ENCODE measurements at places on chromosomes 2 and 18.

GRCh38 chr2:218418717-218419458 is at the start of gene VIL1:
VIL1 (plus strand) TSS chr2:218419123; CDS start chr2:218423779, 4,656 bp downstream.
- DNase-seq, result no peak

DNA sequence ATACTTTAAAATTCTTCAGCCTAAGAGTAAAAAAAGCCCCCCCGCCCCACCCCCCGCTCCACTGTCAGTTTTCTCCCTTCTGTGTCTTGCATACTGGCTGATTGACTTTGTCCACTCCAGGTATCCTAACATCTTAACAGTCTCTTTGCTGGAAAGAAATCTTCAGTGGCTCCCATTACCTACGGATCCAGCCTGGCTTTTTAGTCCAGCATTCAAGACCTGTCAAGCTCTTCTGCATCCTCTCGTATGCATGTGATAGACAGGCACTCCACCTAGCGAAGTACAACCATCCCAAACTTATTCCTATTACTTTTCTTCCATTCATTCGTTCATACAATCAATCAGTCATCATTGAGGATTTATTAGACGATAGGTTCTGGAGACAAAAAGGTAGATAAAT is 288.1 kb downstream of the MYCN start:
- no peak for DNase-seq

GRCh38 chr2:65025453-65026123 is 30.6 kb upstream of the CEP68 start:
- DNase-seq, result no peak

- no peak for DNase-seq
Observed at GRCh38 chr2:122481244-122481622, 725.8 kb downstream of the TSN start.

- DNase-seq, result peak; percentile 37
Observed at GRCh38 chr18:46555724-46556123, 101.3 kb downstream of the LOXHD1 start.

GRCh38 chr2:147665105-147665504 is 179.7 kb upstream of the ACVR2A start:
- DNase-seq, result no peak

DNA sequence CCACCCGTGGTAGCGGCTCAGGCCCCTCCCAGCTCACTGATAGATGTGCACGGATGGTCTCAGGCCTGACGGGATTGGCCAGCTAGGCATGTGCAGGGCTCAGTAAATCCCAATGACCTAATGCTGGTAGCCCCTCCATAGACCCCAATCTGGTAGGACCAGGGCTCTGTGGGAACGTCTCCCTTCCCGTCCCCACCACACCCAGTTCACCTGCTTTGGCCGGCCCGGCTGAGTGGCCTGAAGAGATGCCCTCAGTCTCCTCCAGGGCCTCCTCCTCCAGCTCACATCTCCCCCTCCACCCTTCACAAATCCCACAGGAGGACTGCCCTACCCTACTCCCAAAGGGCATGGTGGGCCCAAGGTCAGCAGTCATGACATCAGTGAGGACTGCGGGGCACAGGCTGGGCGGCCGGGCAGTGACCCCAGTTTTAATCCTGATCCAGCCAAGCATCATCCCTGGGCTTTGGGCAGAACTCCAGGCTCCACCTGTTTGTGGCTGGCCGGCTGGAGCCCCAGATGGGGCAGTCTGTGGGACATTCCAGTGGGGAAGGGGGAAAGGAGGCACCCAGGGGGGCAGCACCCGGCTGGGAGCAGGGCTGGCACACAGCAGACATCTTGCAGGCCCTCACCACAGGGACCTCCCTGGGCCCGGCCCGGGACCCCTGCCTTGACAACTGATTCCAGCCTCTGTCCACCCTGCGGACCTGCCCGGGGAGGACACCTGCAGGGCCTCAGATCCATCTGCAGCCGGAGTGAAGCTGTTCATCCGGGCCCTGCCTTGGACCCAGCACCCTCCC is 2.3 kb downstream of the KIF1A start:
- no peak for DNase-seq

GRCh38 chr2:219783359-219783975 is 156.0 kb downstream of the SLC4A3 start:
- no peak for DNase-seq

GRCh38 chr18:7034924-7035323 is 82.7 kb downstream of the LAMA1 start:
- no peak for DNase-seq

DNA sequence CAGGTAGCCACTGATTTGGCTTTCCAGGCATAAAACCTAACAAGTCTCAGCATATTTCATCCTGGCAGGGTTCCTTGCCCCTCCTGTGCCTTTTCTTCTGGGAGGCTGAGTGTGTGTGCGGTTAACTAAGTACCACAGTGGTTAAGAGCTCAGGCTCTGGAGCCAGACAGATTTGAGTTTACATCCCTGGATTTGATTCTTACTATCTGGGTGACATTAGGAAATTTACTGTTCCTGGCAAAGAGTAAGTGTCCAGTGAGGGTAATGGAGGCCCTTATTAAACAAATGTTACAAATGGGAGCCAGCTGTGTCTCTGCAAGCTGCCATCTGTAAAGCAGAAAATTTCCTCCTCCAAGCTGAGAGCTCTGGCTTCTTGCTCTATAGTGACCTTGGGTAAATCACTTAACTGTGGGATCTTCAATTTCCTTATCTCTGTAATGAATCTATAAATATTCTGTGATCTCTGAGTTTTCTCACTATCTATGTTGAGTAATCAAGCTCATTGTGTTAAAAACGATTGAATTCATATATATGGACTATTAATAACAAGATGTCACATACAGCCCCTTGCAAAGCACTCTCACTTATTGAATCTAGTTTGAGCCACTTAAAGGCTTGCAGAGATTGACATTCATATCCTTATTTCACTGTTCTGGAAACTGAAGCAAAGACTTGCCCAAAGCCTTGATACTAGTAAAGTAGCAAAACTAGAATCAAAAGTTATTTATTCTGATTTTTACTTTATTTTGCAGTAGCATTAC is 6.5 kb upstream of the COBLL1 start:
- no peak for DNase-seq

DNA sequence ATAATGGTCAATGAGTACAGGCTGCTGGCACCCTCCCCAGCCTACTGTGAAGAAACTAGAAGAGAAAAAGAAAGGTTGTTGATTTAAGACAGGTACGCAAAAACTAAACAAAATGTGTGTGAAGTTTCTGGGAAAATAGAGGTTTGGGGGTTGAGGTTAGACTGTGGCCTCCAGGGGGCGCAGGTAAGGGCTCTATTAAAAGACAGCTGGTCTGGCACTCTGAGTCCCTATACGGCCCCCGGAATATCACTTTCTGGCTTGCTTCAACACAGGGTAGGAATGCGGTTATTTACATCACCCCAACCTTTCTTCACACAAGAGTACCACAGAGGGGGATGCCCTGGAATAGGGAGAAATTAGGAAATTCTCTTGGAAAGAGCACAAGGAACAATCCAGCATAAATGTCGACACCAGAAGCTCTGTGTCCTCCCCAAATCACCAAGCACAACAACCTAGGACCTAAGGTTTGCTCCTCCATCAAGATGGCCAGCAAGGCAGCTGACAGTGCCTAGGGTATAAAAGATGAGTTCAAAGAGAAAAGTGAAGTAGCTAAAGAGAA is 480.8 kb upstream of the KLHL29 start:
- peak; percentile 8 for DNase-seq

- no peak for DNase-seq
Observed at GRCh38 chr2:202604699-202605098, 30.1 kb upstream of the FAM117B start.

- DNase-seq, result no peak
Observed at GRCh38 chr18:32040936-32041335, 22.3 kb downstream of the RNF125 start.

Data from GM12891 (cell line).